Left renal pelvis (tissue), 4 donors: ENCODE measurements at places on chromosomes 6 and 20.

- DNase-seq = no peak
Observed at GRCh38 chr6:16948396-16948795, 153.5 kb upstream of the STMND1 start.

GRCh38 chr6:106477790-106478189, 117.3 kb downstream of the CRYBG1 start:
- DNase-seq = no peak

- DNase-seq = no peak
Observed at GRCh38 chr20:35269055-35269781, 8.7 kb downstream of the MMP24OS start.

- no peak for DNase-seq
Observed at GRCh38 chr6:105482227-105482844, 79.5 kb upstream of the PREP start.

DNA sequence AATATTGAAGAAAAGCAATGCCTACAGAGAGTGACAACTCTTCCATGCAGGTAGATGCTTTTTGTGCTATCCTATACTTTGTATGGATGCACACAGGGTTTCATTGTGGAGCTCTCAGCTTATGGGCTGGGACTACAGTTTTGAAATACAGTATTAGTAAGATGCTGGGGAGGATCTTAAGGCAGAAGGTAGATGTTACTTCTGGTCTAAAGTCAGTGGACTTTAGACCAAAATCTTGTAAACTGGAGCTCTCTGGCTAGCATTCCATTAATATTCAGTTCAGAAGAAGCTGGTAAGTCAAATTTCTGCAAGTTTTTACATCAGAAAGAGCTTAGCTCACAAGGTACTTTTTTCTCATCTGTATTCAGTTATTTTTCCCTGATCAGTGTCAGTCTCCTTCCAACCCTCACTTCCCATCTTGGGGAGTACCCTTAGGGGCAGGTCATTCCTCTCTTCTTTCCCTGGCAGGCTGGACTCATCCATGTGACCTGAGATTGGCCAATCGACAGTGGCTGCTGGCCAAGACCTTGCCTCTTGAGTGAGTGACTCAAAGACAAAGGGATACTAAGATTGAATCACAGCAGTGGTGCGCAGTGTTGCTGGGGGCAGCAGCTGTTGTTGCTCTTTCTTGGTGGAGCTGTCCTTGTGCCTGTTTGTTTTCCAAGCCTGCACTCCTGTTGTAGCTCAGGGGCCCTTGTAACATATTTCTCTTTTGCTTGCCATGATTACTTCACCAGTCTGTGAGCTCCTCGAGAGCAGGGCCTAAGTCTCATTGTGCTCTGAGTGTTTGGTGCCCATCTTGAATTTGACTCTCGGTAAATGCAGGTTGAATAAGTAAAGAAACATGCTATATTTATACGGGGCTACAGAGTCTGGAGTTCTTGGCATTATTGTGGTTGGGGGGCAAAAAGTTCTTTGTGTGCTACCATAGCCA, 2.8 kb upstream of the PHF20 start:
- DNase-seq = peak; percentile 39

GRCh38 chr6:105493736-105494135, 90.9 kb upstream of the PREP start:
- DNase-seq = no peak

DNA sequence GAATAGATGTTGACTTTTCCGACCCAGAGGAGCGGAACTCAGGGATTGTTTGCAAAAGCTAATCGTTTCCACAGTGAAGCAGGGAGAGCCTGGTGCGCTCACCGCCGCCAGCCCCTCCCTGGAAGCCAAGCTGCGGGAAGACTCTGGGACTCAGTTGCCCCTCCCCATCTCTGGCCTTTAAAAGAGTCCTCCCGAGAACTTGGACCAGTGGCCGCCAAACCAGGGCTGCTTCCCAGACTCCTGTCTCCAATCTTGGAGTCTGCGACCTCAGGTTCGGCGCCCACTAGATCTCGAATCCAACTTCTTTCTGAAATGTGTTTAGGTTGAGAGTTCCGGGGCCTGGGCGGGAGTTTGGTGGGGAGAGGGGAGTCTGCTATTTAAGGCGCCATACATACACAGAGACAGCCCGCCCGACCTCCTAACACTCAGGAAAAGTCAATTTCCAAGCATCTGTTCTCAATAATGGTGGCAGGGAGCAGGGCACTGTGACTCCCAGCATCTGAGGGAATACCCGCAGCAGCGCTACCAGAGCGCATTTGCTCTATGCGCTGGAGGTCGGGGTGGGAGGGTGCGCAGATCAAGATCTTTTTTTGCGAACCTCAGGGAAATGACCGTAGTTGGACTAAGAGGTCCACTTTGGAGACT, 800 bp upstream of the GRIK2 start:
- no peak for DNase-seq

GRCh38 chr20:33391722-33392415, 9.4 kb downstream of the CDK5RAP1 start:
- DNase-seq = no peak

DNA sequence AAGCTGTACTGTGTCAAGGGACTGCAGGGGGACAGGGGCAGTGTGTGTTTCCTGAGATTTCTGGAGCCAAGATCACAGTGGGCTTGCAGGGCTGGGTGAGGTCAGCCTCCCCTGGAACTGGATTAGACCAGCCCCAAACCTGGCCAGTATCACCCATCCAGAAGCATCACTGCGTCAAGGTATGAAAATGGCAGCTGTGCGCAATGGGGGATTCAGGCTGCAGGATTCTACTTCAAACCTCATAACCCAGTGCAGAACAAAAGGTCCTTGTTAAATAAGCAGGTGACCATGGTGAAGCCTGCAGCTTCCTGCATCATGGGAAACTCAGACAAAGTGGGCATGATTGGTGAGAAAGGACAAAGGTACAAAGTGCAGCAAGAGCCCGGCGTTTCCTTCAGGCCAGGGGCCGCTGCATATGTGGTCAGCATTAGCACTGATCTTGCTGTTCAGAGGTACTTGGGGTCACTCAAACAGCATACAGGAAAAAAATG, 33.4 kb downstream of the TRAF3IP2 start:
- DNase-seq = no peak

DNA sequence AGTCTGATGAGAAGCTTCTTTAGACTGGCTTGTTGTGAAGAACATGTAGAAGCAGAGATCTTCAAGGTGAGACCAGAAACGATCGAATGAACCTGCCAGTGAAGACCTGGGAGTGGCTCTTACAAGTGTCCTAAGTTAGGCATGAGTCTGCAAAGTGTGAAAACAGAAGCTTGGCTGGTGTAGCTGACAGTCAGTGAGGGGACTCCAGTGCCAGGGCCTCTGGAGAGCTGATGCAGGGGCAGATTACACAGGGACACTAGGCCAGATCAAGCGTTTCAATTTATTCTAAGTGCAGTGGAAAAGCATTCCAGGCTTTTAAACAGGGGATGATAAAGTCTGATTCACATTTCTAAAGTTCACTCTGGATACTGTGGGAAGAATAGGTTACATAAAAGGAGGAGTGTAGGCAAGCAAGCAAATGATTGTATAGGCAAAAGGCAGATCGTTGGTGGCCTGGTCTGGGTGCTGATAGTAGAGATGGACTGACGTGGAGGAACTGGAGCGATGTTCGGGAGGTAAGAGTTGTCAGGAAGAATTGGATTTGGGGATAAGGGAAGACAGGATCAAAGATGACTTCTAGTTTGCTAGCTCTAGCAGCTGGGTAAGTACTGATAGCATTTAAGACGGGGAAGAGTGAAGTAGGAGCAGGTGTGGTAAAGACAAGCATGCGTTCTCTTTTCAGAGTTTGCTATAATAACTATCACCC, 133.5 kb downstream of the MAN1A1 start:
- DNase-seq = no peak

- no peak for DNase-seq
Observed at GRCh38 chr6:63997734-63998133, 362.1 kb downstream of the PHF3 start.

DNA sequence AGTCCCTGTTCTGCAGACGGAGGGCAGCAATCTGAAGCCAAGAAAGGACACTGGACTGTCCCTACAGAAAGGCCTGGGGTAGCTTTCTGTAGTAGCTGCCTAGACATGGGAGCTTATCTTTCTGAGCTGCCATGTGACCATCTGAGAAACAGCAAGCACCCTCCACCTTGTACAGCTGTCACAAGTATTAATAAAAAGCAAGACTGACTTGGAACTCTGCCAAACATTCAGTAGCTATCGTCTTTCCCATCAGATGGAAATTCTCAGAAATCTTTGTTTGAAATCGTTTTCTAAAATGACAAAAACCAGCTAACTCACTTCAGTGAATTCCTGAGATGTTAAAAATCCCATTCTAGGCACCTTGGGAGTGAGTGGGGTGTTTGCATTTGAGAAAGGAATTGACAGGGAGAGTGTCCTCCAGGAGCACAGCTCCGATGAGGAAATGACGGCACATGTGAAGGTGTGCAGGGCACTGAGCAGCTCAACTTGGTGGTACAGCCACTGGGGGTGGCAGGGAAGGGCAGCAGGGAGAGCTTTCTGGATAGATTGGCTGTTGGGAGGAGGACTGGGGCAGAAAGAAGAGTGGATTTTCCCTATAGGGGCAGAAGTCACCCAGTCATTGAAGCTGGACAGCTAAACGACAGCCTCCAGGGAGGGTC, 24.5 kb downstream of the ACSS1 start:
- DNase-seq = no peak

GRCh38 chr20:50491926-50492634, 18.1 kb upstream of the PTPN1 start:
- DNase-seq = no peak
